ENCODE measurements at places on chromosomes 5 and 9.

DNA sequence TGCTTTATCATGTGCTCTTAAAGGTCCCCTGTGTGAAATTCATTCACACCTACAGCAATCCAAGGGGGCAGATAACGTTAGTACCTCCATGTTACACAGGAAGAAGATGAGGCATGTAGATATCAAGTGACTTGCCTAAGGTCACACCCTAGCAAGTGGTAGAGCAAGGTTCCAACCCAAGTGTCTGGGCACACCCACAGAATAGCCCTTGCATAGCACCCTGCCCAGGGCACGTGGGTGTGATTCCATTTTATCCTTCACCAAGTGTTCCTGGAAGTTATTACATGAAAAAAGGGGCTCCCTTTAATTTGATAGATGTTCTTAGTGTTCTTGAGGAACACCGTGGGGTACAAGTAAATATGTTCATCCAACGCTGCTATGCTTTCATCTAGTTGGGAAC is 4.9 kb downstream of the TMEM171 start:
- DNase-seq: no peak

- DNase-seq: no peak
These were observed 379.4 kb downstream of the SEMA5A start for GRCh38 chr5:9166202-9167112.

DNA sequence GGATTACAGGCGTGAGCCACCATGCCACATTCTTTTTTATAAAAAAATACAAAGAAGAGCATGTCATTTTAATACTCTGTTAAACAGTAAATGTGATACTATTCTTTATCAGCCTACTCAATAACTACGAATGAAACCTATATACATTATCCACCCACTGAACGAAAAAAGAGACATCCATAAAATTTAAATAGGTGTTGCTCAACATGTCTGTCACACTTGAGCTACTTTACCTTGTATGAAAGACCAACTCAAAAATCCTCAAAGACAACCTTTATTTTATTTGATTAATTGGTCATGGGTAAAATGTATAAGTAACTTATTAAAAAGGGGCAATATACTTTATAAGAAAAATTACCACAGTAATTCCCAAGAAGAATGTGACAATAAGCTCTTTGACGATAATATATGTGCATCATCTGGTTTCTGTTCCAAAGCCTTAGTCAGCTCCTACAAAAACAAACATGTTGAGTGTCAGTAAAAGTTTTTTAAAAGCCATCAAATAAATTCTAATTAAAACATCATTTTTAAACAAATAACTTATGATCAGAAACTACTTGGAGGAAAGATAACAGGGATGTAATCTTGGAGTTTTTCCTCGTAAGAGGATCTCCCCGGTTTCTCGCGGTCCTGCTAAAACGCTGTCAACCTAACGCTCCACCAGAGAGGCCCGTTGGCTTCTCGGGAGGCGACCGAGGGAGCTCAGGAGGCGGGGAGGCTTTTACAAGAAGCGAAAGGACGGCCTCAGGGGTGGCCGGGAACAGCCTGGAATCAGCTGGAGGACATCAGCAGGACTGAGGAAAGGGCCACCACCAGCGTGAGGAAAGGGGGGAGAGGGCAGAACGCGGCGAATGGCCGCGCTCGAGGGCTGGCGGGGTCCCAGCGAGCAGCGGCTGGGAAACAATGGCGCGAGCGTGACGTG is 13.5 kb upstream of the ANKRD18B start:
- DNase-seq: peak; percentile 57

DNA sequence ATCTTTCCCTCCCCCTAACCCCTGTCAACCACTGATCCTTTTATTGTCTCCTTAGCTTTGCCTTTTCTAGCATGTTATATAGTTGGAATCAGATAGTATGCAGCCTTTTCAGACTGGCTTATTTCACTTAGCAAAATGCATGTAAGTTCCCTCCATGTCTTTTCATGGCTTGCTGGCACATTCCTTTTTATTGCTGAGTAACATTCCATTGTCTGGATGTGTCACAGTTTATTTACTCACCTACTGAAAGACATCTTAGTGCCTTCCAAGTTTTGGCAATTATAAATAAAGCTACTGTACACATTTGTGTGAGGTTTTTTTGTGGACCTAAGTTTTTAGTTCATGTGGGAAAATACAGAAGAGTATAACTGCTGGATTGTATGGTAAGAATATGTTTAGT is 230.1 kb downstream of the PBX3 start:
- DNase-seq: no peak

- DNase-seq: no peak
These were observed 31.9 kb upstream of the CEP120 start for GRCh38 chr5:123455095-123455494.

GRCh38 chr5:132110930-132111329 is 37.3 kb downstream of the CSF2 start:
- DNase-seq: no peak

- no peak for DNase-seq
These were observed 5.2 kb upstream of the TLE1 start for GRCh38 chr9:81694541-81694940.

- DNase-seq: no peak
These were observed 26.1 kb upstream of the AOPEP start for GRCh38 chr9:94700445-94700844.

DNA sequence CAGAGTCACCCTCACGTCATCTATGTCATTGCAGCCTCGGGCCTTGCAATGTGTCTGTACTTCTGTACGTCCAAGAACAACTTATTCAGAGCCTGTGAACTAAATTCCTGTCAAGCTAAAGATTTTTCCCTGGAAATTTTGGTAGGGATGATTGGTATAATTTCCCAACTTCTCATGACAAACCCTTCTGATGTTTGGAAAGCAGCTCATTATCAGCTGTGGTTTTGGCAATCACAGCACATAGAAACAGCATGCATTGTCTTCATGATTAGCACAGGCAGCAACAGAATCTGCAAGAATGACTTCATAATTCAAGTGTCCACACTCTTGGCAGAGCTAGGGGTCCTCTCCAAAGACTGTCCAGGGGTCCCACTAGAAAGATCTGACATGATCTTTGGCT is 49.5 kb downstream of the APBA1 start:
- no peak for DNase-seq

DNA sequence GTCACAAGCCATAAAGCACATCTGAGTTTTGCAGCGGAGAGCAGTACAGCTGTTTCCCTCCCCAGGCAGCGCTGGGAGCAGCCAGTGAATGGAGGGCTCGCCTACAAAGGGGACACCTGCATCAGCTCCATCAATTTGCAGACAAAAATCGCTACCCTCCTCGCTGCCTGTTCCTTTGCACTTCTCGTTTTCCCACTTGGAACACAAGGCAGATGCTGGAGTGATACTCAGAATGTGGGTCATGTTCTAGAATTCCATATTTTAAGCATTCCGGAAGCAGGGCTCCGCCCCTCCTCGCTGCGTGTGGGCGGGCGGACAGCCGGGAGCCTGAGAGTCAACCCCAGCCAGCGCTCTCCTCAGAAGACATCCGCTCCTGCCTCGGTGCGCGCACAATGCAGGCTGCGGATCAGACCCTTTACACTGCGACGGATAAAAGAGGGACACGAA is 92.1 kb downstream of the LMNB1 start:
- no peak for DNase-seq

DNA sequence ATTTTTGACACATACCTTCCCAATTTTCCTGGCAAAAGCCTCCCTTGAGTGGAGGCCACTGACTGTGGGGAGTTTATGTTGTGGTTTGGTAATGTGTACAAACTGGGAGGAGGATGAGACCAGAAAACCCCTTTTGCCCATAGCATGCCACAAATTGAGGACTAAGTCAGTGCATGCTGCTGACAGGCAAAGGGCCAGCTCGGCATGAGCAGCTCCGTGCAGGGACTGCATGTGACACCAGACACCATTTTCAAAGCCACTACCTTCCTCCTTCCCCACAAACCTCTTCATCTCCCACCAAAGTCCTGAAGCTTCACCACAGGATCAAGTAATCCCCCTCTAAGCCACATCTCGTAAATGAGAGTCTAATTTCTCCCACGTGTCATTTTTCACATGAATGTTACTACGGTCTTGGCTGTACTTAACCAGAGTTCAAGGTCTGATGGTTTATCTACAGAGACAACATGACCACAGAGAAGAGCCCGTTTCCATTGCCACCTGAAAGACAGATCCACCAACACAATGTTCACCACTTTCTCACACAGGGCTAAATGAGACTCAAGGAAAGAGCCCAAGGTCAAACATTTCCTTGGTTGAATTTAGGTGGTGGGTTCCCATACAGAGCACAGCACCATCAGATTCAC is 106.5 kb downstream of the NFIB start:
- DNase-seq: no peak

- no peak for DNase-seq
These were observed 28.3 kb downstream of the CAMK2A start for GRCh38 chr5:150261231-150261630.

DNA sequence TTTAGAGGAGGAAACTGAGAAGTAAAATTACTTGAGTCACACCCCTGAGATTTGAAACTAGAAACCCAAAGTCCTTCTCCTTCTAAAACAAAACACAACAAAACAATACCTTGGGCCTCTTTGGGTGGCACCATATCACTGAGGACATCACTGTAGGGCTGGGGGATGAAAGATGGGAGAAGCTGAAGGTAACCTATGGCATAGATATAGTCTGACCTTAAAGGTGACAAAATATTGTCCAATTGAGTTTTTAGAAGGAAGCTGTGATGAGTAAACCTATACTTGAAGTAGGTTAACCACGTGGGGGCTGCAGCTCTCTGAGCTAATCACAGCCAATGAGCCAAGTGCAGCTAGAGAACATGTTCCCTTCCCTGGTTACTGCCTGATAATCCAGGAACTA is 167.4 kb upstream of the CD180 start:
- no peak for DNase-seq

- no peak for DNase-seq
These were observed 74.5 kb upstream of the APC start for GRCh38 chr5:112663146-112663545.

GRCh38 chr9:90939351-90939750 is 137.7 kb downstream of the SYK start:
- DNase-seq: no peak

GRCh38 chr9:37787059-37787458 is 2.2 kb upstream of the EXOSC3 start:
- no peak for DNase-seq

DNA sequence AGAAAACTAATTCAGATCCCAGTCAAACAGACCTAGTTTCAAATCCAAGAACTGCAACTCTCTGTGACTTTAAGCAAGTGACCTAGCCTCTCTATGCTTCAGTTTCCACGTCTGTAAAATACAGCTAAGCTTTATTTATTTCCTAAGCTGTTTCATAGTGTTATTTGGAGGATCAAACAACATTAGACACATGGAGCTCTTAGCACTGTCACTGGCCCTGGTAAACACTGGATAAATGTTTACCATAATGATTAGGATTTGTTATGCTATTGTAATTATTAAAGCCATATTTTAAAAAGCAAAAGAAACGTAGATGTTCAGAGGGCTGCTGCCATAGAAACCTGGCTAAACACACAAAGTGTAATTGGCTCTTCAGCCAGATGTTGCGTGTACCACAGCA is 26.6 kb upstream of the C5orf58 start:
- no peak for DNase-seq

- no peak for DNase-seq
These were observed 1.2 kb upstream of the CKS2 start for GRCh38 chr9:89309608-89310474.

DNA sequence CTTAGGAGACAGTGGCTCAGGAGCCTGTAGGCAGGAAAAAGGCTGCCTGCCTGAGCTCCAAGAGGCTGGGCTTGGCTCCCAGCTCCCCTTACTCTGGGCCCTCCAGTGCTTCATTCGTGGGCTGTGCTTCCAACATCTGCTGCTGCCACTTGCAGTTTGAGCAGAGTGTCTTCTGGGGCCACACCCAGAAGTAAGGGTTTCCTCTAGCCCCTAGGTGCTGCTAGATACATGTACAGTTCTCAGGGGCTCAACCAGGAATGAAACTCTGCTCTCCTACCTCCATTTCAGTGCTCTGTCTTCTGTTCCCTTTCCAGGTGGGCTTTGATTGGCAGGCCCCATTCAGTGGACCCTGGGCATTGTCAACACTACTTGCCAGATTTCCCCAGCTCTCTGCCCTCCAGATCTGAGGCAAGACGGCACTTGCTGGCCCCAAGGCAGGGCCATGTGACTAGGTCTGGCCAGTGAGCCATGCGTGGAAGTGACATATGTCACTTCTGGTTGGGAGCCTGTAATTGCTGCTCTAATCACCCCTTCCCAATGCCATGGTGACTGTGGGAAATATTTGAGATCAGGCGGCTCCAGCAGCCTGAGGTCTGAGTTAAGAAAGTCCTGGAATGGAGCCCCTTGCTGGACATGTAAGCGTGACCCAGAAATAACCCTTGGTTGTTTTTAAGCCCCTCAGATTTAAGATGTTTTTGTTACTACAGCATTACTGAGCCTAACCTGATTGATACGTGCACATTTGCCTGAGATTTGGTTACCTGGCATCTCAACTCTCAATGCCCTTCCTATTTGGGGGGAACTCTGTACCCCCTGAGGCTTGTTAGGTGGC is 9.4 kb upstream of the BOD1 start:
- no peak for DNase-seq

GRCh38 chr9:10052181-10052580 is 560.6 kb downstream of the PTPRD start:
- no peak for DNase-seq

Data from urothelium cell line (cell line).